Activated CD8-positive, alpha-beta memory T cell treated with anti-CD3 and anti-CD28 coated beads, Interleukin-2, amount 10 ng/mL, durations not matched to agents 7 days and 5 days (primary cell): ENCODE measurements at places on chromosomes 16 and 17. TPM values are rescaled to one million over a fixed set of nuclear protein-coding genes. Genes with fewer than 3 reads are reported as not detected.

The ESRP2 gene
- not detected for total RNA-seq

DNA sequence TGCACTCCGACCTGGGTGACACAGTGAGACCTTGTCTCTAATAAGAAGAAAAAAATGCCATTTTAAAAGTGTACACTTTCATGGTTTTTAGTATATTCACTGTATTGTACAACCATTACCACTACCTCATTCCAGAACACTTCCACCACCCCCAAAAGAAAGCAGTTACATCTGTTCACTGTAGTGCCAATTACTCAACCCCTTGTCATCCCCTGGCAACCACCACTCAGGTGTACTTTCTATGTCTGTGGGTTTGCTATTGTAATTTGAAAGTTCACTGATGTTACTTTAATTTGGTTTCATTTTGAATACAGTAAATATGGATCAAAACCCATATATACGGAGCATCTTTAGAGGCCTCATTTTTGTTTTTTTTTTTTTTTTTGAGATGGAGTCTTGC lies 6.1 kb downstream of the ZG16 start:
- DNase-seq, result no peak

DNA sequence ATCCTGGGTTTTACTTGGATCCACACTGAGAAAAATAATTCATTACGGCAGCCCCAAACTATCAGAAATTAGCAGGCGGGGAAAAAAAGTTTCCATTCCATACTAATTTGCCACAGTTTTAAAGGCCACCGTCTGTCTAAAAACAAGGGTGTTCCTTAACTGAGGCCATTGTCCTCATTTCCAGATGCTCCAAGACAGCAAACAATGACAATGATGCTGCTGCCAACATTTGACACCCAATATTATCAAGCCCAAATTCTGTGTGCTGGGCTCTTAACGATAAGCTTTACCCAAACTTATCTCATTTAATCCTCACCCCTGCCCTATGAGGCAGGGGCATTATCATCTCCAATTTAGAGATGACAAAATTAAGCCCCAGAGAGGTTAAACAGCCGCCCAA lies 26.3 kb downstream of the CUEDC1 start:
- no peak for DNase-seq

DNA sequence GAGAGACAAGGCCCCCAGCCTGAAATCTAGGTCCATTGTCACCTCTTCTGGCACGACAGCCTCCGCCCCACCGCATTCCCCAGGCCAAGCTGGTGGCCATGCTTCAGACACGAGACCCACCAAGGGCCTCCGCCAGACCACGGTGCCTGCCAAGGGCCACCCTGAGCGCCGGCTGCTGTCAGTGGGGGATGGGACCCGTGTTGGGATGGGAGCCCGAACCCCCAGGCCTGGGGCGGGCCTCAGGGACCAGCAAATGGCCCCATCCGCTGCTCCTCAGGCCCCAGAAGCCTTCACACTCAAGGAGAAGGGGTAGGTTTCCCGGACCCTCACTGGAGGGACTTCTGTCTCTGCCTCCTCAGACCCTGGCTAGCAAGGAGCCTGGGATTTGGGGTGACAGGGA lies 1.0 kb downstream of the TEDC2 start:
- no peak for DNase-seq
